Panc1 (cell line): ENCODE measurements at places on chromosomes 1 and 21.

- H3K4me3 ChIP-seq = no peak overlapping the region
- no peaks in the 10 kb centered on the region for H3K4me1 ChIP-seq
- H3K27ac ChIP-seq = no peak overlapping the region
- H3K36me3 ChIP-seq = no peaks in the 10 kb centered on the region
- no peaks in the 10 kb centered on the region for H3K27me3 ChIP-seq
- DNase-seq = no peak
These were observed 9.9 kb downstream of the F3 start for GRCh38 chr1:94531664-94532063.

DNA sequence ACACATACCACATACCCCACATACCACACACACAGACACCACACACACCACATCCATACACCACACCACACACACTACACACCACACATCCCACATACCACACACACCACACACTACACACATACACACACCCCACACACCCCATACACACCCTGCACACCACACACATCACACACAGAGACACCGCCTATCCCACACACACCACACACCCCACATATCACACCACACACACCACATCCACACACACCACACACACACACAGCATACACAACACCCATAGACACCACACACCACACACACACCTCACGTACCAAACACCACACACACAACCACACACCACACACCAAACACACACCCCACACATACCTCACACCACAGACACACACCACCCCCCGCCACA, 68.3 kb downstream of the SLC9A1 start:
- H3K36me3 ChIP-seq = no peaks in the 10 kb centered on the region
- no peak overlapping the region for H3K4me3 ChIP-seq
- DNase-seq = no peak
- no peak overlapping the region for H3K27ac ChIP-seq
- H3K27me3 ChIP-seq = no peaks in the 10 kb centered on the region
- no peaks in the 10 kb centered on the region for H3K4me1 ChIP-seq

- DNase-seq = no peak
- H3K27ac ChIP-seq = no peak overlapping the region
- no peaks in the 10 kb centered on the region for H3K27me3 ChIP-seq
These were observed 10.7 kb downstream of the WNT3A start for GRCh38 chr1:228017356-228018124.

DNA sequence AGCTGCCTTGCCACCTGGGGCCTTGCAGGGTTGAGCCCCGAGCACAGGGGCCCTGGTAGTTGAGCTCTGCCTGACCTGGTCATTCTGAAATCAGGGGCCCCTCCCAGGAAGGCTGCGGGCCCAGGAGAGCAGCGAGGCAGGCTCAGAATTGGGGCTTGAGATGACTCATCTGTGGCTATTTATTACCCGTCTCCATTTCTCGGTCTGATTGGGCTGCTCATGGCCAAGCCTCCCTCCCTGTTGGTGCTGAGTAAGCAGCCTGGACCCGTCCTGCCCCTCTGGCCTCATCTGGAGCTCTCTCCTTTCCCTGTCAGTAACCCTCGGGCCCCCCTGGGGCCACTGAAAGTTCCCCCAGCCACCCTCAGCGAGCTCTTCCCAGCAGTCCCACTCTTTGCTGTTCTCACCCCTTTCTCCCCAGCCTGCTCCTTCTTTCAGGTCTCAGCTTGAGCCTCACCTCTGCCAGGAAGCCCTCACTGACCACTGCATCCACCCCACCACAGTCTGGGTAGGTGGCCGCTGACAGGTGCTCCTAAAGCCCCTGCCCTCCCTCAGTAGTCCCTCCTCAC, 11.0 kb upstream of the TNFRSF8 start:
- no peaks in the 10 kb centered on the region for H3K27me3 ChIP-seq
- H3K4me1 ChIP-seq = no peaks in the 10 kb centered on the region; the same call in 1 of the 2 replicates
- no peak overlapping the region for H3K27ac ChIP-seq
- H3K4me3 ChIP-seq = no peak overlapping the region

- no peak for DNase-seq
- H3K27me3 ChIP-seq = no peaks in the 10 kb centered on the region
- no peak overlapping the region for H3K4me3 ChIP-seq
- H3K27ac ChIP-seq = no peak overlapping the region
- H3K4me1 ChIP-seq = no peaks in the 10 kb centered on the region
- no peaks in the 10 kb centered on the region for H3K36me3 ChIP-seq
These were observed 1015.6 kb downstream of the PLA2G4A start for GRCh38 chr1:187844313-187844712.

DNA sequence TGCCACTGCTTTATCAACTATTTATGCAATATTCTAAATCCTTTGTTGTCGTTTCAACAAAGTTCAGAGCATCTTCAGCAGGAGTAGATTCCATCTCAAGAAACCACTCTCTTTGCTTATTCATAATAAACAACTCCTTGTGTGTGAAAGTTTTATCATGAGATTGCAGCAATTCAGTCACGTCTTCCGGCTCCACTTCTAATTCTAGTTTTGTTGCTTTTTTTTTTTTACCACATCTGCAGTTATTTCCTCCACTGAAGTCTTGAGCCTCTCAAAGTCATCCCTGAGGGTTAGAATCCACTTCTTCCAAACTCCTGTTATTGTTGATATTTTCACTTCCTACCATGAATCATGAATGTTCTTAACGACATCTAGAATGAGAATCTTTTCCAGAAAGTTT, 14.8 kb upstream of the ETS2 start:
- H3K27ac ChIP-seq = peak overlapping the region; percentile 99
- no peaks in the 10 kb centered on the region for H3K27me3 ChIP-seq
- no peak overlapping the region for H3K4me3 ChIP-seq
- H3K4me1 ChIP-seq = peaks cover 39% of the 10 kb centered on the region
